ENCODE measurements at places on chromosomes 5 and 9.

DNA sequence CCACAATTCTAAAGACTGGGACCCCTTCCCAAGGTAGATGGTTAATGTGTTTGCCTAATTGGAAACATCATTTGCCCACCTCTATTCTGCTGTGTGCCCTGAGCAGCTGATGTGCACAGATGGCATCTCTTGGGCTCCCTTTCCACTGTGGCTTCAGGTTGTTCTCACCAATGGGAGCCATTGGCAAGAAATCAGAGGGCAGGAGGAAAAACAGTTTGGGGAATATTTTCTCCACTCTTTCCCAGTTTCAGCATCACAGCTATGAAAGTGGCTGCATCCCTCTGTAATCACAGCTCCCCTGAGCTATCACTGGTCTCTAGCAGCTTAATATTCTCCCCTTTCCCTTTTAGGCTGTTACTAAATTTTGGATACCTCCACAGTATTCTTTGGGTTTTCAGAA, 911.6 kb upstream of the SEMA6A start:
- DNase-seq = no peak

DNA sequence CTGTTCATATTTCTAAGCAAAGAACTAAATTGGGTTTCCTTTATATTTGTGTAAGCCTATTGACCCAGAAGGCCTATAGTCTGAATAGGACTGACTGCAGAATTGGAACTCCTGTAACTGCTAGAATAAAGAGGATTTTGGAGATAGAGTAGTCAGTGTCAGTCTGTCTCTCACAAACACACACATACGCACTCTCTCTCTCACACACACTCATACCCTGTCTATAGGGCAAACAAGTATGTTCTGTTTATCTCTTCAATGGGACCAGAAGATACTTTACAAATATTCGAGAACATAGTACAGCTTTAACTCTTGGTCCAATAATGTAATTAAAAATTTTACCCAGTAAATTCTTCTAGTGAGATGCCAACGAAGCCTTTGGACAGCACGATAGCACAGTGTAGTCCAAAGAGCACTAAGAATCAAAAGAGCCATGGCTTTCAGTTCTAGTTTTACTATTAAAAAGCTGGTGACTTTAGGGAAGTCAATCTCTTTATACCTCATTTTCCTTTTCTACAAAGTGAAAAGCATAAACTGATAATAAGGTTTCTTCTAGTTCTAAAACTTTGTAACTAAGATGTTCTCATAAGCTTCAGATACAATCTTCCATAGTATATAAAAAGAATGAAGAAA, 19.3 kb downstream of the ABHD17B start:
- no peak for DNase-seq

DNA sequence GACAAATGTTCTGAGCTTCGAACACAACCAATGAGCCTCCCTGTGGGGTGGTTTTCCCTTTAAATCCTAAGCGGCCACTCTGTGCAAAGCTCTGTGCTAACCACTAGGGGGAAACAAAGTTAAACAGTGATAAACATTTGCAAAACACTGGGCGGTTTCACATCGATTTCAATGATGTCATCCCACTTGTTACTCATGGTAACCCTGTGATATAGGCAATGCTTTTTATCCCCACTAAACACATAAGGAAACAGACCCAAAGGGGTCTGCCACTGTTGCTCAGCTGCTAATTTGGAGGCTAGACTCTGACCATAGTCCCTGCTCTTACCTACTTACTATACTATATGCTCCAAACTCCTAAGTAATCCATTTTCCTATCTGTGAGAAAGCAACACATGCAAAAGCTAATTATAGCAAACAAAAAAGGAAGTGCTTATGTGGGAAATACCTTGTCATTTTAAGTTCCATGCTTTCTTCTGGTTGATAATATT, 57.3 kb downstream of the PTPN3 start:
- DNase-seq = peak; percentile 63

GRCh38 chr5:71752441-71753190, 33.5 kb downstream of the CARTPT start:
- DNase-seq = no peak

DNA sequence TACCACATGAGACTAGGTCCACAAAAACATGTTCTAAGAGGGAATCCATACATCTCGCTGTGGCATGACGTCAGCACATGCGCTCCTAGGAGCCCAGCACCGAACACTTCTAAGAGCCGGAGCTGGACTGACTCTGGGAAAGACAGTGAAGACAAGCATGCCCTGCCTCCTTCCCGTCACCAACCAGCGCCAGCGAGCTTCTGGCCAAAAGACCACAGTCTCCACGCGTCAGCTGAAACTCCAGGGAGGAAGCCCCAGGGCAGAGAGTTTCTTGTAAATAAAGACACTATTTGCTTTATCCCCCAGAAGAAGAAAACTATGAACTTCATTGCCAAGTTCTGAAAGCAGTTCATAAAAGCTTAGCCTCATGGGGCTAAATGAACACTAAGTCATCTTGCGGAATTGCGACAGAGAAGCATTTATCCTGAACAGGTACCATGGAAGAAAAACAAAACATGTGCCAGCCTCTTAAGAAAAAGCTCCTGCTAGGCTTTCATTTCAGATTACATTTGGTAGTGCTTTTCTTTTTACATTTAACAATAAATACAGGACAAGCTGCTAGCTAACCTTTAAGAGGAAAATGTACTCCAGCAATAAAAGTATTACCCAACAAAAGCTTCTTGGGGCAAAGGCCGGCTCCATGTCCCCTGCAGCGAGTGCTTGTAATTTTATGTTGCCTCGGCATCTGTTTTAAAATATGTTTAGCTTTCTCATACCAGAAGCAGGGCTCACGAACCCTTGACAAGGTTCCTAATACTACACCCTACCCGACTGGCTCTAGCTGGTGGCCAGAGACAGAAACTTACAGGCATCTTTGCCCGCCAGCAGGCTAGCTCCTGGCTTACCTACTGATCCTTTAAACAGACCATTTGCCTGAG, 96.5 kb downstream of the PRRT1B start:
- DNase-seq = no peak

- no peak for DNase-seq
Measured at GRCh38 chr5:10756549-10756948, 4.5 kb downstream of the DAP start.

DNA sequence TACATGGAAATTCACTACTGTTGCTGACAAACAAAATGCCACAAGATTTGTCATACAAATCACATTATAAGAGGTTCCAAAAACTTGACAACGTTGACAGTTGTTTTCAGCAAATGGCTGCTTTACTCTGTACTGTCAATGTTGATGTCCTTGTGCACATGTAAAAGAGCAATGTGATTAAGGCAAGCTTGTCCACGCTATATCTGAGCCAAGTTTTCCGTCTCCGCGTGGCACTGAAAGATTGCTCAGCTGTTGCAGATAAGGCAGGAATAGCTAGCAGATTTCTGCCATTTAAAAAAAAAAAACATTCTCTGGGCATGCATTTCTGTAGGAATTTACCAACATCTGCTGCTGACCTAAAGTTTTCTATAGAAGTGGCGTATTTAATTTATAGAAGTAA, 46.4 kb upstream of the MEF2C start:
- DNase-seq = no peak

- peak; percentile 56 for DNase-seq
Measured at GRCh38 chr5:98309785-98310598, 463.5 kb upstream of the RGMB start.

- no peak for DNase-seq
Measured at GRCh38 chr9:714675-715074, 126.8 kb upstream of the DMRT1 start.

- DNase-seq = no peak
Measured at GRCh38 chr5:123094919-123095797, 6.1 kb downstream of the PRDM6 start.

DNA sequence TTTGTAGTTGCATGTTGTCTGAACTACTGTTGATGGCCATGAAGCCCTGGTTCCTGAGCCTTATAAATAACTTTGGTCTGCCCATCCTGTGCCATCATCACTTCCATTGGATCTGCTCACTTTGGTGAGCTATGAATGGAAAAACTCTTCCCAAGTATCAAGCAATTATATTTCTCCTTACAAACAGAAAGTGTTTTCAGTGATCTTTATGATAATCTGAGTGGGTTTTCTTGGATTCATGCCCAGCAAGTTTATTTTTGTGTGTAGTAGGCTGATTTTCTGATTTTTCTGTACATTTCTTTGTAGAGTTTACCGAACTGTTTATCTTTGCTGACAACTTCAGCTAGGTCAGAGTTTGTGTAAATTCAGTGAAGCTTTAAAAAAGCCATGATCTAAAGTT, 31.0 kb downstream of the CAMK4 start:
- no peak for DNase-seq

DNA sequence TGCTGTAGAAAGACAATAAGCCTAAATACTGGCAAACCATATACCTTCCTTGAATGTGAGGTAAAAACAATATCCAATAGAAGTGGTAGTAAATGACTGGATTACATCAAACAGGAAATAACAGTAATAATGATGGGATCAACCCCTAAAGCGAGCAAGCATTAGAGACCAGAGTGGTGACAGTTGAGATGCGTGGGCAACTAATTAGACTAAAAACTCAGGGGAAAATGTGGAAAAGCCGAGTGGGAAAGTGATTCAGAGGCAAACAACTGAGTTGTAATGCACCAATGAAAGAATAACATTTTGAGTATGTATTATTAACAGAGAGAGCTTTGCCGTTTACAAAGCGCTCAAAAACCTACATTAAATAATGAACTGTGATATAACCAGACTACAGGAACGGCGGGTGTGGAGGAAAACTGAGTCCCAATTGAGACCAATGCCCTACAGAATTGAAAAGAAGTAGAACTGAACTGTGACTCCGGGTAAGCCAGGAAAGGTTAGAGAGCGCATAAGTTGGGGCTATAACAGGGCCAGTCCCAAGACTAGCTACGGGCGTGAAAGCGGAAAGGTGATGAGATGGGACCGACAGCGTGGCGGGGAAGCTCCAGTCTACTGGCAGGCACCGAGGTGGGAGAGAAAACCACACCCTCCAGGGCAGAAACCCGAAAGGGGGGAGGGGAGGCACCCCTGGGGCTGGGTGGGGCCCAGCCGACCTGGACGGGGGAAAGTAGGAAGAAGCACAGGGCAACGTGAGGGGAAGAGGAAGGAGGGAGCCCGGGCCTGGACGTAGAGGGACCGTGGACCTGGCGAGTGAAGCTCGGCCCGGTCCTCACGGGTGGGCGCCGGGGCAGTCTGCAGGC, 592 bp downstream of the UBAP2 start:
- peak; percentile 68 for DNase-seq

DNA sequence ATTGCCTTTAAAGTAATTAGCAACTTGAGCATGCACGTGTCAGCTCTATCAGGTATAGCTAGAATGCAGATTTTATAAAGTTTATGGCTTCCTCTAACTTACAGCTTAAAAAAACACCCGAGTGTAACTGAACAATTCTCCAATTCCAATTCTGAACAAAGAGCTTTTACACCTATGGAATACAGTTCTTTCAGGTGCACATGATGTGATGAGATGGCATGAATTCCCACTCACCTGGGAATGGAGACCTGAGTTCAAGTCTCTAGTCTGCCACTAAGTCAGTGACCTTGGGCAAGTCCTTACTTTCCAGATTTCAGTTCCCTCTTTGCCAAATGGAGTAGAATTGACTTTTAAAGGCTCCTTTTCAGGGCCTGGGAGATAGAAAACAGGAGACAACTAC, 1.8 kb downstream of the ZFAND5 start:
- no peak for DNase-seq

GRCh38 chr9:138007918-138008841, 130.6 kb downstream of the CACNA1B start:
- DNase-seq = no peak

DNA sequence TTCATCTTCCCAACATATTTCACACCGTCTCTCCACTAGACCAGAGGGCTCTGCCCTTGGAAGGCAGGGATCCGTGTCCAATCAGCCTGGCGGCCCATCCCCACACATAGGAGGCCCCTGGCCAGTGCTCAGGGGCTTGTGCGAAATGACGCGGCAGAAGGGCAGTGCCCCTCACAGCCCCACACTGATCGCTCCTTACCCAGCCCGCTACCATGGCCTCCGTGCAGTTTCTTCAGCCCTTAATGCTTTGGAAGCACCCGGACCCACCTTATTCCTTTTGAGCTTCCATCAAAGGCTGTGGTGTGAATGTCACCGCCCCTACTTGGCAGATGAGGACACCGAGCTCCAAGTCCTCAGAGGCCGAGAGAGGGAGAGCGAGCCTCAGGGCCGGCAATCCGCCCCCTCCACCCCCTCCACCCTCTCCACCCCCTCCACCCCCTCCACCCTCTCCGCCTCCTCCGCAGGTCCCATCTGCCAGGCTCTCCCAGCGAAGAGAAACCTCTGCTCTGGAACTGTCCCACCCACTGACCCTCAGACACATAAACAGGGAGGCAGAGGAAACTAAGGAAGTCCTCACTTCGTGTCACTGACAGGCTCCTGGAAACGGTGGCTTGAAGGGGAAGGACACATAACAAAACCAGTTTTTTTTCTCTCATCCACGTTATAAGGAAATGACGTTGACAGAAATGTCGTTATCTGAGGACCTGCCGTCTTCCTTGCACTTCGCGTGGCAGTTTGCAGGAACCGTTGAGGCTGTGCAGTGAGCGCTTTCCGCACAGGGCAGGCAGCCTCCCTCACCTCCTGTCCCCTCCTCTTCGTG, 13.9 kb downstream of the QSOX2 start:
- DNase-seq = no peak

DNA sequence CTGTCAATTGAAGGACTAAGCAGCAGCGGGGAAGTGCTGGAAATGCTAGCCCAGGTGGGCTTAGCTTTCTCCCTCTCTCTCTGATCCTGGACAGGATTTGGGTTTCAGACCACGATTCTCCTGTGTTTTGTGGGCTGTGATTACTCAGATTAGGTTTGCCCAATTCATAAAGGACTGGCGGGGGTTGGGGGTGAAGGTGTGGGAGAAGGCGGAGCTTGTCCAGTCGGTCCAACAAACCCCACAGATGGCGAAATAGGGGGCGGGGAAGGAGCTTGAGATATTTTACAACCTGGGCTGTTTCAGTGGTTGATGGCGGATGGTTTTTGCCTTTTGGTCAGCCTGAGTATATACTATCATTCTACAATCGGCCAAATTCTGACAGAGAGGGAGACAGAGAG, 35.2 kb downstream of the PCDHAC2 start:
- peak; percentile 41 for DNase-seq

DNA sequence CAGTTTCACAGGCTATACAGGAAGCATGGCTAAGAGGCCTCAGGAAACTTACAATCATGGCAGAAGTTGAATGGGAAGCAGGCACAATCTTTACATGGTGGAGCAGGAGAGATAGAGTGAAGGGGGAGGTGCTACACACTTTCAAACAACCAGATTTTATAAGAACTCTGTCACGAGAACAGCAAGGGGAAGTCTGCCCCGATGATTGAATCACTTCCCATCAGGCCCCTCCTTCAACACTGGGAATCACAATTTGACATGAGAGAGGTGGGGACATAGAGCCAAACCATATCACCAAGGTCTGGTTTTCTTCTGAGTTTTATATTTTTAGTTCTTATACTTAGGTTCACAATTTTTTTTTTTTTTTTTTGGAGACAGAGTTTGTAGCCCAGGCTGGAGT, 16.1 kb downstream of the ZCCHC9 start:
- DNase-seq = no peak
